Activated CD8-positive, alpha-beta T cell treated with anti-CD3 and anti-CD28 coated beads for 36 hours (primary cell): ENCODE measurements at places on chromosomes 7 and 10. TPM values are rescaled to one million over a fixed set of nuclear protein-coding genes. Genes with fewer than 3 reads are reported as not detected.

DNA sequence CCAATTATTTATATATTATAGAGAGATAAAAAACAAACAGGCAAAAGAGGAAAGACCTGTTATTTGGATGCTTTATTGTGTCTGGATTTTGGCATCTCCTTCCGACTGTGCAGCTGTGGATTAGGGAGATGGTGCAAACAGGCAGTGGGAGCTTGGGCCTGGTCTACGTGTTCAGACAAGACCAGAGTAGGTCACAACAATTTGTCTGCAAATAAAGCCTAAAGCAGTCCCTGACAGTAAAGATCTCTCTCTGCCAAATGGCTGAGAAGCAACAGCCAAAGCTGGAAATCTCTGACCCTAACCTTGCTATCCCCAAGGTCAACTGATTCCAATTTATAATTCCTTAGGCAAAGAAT, 82.0 kb downstream of the ABLIM1 start:
- no peaks in the 10 kb centered on the region for H3K4me1 ChIP-seq
- H3K27me3 ChIP-seq = no peaks in the 10 kb centered on the region
- no peak overlapping the region for H3K27ac ChIP-seq

The SLF2 gene
- total RNA-seq = 31.9 TPM

DNA sequence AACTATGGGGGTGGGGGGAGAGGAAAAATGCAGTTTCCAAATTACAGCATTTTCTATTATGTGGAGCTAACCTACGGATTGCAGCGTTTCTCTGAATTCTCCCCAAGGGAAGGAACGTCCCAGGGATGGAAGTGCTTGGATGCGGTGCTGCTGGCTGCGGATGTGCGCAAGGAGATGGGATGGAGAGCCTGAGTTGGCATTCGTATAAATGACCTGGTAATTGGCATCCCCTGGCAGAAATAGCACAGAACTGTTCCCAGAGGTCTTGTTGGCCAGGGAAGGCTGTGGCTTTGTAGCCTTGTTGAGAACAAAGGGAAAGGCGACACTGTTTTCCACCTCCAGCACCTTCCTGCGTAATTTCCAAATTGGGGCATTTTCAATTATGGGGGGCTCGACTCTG, 2.7 kb downstream of the ORAI2 start:
- H3K4me1 ChIP-seq = peaks cover 24% of the 10 kb centered on the region
- no peak overlapping the region for H3K4me3 ChIP-seq
- no peak overlapping the region for H3K27ac ChIP-seq
- no peaks in the 10 kb centered on the region for H3K27me3 ChIP-seq
- H3K36me3 ChIP-seq = peaks cover 9% of the 10 kb centered on the region

DNA sequence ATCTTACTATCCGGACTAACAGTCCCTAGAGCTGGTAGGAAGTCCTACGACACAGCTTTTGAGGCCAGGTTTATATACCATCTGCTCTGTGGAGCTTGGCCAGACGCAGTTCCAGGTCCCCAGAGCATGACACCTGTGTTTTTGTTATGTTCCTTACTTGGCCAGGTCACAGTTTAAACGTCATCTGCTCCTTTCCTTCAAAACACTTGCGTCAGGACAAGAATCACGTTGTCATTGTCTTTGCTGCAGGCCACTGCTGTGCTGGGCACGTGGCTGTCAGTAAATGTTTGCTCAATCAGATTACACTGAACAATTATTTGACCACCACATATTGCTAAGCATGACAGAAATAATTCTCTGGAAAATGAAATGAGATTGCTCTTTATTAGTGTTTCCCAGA, 23.9 kb downstream of the SLC18A2 start:
- H3K27me3 ChIP-seq = peaks cover 5% of the 10 kb centered on the region
- H3K4me1 ChIP-seq = peaks cover 6% of the 10 kb centered on the region
- H3K4me3 ChIP-seq = no peak overlapping the region
- H3K27ac ChIP-seq = no peak overlapping the region
- H3K36me3 ChIP-seq = no peaks in the 10 kb centered on the region

GRCh38 chr7:158394936-158395335, 192.7 kb downstream of the PTPRN2 start:
- H3K4me1 ChIP-seq = no peaks in the 10 kb centered on the region
- H3K27ac ChIP-seq = no peak overlapping the region
- H3K27me3 ChIP-seq = no peaks in the 10 kb centered on the region
- DNase-seq = peak; percentile 52
- no peaks in the 10 kb centered on the region for H3K36me3 ChIP-seq

The ZWINT gene
- 65.4 TPM for total RNA-seq

The ZNF365 gene
- total RNA-seq = not detected

The AKR1C8 gene
- not detected for total RNA-seq

DNA sequence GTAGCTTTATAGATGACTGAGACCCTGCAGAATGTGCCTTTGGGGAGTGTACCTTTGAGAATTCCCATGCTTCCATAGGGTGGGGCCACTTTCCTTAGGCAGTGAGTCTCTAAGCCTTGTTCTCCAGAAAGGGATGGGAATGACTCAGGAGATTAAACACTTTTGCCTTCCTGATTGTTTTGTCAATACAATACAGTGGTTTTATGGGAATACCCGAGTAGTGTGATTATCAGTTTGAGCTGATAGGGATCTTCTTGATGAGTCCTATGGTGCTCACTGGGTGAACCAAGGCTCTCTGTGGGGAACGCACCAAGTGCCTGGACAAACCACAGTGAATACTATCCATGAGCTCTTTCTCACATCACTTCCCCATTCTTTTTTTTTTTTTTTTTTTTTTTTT, 6.3 kb downstream of the MYOF start:
- peaks cover 4% of the 10 kb centered on the region for H3K4me1 ChIP-seq
- no peaks in the 10 kb centered on the region for H3K36me3 ChIP-seq
- no peak overlapping the region for H3K4me3 ChIP-seq

The INMT gene
- not detected for total RNA-seq

The MSMB gene
- not detected for total RNA-seq

DNA sequence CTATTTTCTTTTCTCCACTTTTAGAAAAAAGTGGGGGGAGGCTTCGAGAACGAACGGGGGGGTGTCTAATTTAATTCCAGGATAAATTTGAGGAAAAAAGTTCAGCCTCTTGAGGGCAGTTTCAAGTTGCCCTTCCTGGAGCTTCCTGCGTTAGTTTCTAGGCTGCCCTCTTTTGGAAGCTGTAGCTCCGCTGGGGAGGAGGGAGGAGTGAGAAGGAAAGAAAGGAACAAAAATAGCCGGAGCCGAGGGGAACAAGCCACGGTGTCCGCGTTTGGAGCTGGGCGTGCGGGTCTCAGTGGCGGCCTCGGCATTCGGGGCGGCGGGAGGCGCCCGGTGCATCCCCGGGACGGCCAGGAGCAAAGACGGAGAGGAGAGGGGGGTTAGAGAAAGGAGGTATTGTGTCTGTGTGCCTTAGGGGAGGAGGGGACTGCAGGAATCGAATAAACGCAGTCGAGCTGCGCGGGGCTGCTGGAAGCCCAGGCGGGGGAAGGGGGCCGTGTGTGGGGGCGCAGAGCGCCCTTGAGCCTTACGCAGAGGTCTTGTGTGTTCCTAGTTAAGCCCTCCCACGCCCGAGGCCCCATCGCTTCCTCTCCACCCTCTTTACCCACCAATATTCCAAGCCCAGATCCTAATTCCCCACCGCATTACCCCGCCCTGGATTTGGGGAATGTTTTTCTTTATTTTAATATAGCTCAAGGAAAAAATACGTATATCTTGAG, 2.0 kb upstream of the TNRC18 start:
- peaks cover 68% of the 10 kb centered on the region for H3K27me3 ChIP-seq
- H3K36me3 ChIP-seq = no peaks in the 10 kb centered on the region
- no peak for DNase-seq
- H3K4me3 ChIP-seq = no peak overlapping the region
- no peak overlapping the region for H3K27ac ChIP-seq
